ENCODE measurements at places on chromosomes 2 and 18. TPM values are rescaled to one million over a fixed set of nuclear protein-coding genes. Genes with fewer than 3 reads are reported as not detected.
A peak's percentile ranks its signal among the peaks of the same experiment; 100 is the strongest.

GRCh38 chr2:172643142-172643541 lies 87.3 kb downstream of the PDK1 start:
- no peaks in the 10 kb centered on the region for H3K36me3 ChIP-seq
- H3K27ac ChIP-seq: no peak overlapping the region
- H3K4me1 ChIP-seq: no peaks in the 10 kb centered on the region
- no peak overlapping the region for H3K4me3 ChIP-seq
- DNase-seq: no peak
- H3K27me3 ChIP-seq: no peaks in the 10 kb centered on the region

DNA sequence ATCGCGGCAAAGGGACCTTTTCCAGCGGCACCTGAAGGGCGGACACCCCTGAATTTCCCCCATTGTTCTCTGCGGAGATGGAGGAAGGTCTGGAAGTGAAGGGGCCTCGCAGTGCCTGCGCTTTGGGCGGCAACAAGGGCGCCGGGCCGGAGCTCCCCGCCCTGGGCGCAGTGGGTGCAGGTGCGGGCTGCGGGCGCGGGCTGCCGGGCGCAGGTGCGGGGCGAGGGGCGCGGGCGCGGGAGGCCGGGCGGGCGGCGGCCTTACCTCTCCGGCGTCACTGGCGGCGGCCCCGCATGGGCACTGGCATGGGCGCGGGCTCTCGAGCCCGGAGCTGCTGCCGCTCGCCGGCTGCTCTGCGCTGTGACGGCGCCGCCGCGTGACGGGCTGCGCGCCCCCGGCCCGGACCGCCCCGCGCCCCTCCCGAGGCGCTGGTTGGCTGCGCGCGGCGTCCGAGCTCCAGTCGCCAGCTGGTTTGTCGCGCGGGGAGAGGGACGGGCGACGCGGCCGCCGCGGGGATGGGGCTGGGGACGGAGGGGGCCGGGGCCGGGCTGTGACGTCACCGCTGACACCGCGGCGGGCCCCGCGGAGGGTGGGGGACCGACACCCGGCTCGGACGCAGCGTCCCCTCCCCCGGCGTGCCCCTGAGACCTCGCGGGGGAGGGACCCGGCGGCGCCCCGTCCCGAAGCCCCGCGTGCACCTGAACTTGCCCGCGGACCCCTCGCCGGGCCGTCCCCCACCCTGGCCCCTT lies at the start of gene KIF1A:
KIF1A (minus strand) TSS at position 362 of the 749 bp plus-strand sequence. CDS start 22,467 bp downstream, outside the sequence.
- H3K36me3 ChIP-seq: no peaks in the 10 kb centered on the region
- peaks cover 2% of the 10 kb centered on the region for H3K4me1 ChIP-seq
- DNase-seq: peak; percentile 35
- H3K27ac ChIP-seq: no peak within 1 kb of the TSS

DNA sequence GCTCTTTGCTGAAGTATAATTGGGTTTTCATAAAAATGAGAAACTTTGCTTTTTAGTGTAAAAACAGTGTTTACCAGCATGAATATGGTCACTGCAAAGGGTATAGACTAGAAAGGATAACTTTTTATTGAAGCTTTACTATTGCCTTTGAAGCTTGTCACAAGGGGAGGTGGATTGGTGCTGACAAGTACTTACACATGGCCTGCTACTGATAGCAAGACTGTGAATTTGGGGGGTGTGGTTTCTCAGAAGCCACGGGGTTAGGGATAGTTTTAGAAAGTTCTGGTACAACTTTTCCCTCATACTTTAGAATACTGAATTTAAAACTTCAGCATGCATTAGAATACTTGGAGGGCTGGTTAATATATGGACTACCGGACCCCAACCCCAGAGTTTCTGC lies 294.1 kb downstream of the SOCS6 start:
- no peak for DNase-seq
- no peak overlapping the region for H3K4me3 ChIP-seq
- no peaks in the 10 kb centered on the region for H3K27me3 ChIP-seq

Gene GBX2
- not detected for polyA plus RNA-seq

Gene NT5DC4
- polyA plus RNA-seq: 2.6 TPM
